Activated T-helper 1 cell treated with anti-CD3 and anti-CD28 coated beads, Interleukin-2, amount 50 U/mL, for 16 hours (primary cell): ENCODE measurements at places on chromosomes 12 and 14.

DNA sequence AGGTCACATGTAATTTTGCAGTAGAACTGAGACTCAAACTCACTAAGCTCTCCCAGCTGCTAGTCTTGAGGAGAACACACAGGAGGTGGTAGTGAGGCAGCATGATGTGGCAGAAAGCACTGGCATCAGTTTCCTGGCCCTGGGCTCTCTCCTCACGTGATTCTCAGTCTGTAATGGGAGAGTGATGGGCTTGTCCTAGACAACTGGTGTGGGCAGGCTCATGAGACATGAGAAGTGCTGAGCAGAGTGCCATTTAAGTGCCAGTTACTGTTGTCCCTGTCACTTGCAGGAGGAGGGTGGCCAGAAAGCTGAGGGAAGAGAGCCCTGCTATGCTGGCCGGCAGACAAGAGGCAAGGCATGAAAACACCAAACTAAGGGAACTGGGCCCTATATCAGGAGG lies 48.5 kb upstream of the OVCH1 start:
- no peak for DNase-seq

- no peak for DNase-seq
Measured at GRCh38 chr14:90449411-90449810, 52.6 kb downstream of the CALM1 start.

GRCh38 chr12:7065073-7065623 lies 4.6 kb downstream of the C1S start:
- no peak for DNase-seq

DNA sequence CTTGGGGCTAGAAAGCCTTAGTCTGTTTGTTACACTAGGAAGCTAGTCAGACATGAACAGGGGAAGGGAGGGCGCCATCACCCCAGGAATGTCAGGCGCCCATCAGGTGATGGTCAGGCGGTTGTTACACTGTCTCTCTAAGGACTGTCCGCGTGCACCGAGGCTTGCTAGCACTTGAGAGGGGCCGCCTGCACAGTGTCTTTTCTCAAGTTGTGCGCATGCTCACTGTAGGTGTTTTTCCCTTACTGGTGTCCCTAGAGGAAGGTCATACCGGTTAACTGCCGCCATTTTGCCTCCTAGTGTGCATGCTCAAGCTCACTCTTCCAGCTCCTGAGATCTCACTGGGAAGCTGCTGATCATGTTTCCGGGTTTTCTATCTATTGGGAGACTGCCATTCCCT lies 855.0 kb upstream of the TMEM132C start:
- no peak for DNase-seq

DNA sequence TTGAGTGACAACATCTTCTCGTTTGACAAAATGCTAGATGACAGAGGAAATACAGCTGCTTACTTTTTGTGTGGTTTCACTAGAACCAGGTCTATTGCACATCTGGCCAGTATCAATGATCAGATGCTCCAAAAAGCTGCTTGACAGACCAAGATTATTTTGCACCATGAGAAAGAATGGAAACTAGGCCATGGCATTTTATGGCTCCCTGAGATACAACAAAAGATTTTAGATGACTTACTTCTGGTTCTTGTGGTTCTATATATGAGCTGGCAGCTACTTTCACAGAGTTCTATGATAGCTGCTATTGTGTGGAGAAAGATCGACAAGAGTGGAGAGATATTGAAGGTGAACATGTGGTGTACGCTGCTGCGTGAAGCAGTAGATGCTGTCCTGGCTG lies 25.9 kb upstream of the PPFIBP1 start:
- no peak for DNase-seq

DNA sequence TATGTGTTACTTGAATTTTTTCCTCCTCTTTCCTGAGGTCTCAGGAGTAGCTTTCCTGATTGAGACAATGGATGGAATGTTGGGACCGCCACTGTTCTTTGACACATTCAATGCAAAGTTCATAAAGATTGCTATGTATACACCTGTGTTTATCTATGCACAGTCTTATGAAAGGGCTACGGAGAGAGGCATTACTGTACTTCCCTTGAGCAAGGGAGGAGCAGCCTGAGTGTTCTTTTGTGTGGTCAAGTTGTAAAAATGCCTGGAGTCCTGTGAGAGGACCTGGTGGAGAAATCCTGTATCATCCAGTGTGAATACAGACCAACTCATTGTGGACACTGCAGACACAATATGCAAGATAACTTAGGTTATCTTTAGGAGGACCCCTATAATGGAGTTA lies 1.2 kb downstream of the SRGAP1 start:
- no peak for DNase-seq

- no peak for DNase-seq
Measured at GRCh38 chr12:38159092-38159551, 157.5 kb upstream of the ALG10B start.

DNA sequence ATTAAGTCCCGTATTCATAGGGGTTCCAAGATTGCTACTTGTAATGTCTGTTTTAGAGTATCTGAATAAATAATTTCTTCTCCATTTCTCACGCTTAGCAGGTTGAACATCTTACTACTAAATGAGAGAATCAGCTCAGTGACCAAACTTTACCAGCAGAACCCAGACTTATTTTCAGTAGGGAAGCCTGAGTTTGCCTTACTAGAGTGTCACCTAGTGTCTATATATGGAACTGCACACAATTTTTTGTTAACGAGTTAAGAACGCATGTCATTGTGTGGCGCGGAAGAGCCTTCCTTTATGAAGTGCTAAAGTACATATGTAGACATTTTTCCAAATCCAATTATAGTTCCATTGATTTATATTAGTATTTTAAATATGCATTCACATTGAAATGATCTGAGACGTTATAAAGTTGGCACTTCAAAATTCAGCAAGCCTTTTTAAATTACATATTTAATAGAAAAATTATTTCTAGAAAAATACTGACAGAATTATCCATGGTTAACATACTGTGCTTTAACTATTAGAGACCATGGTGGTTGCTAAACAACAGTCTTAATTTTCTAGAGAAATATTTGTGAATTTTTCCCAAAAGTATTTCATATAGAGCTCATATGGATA lies 88.3 kb downstream of the RPS29 start:
- no peak for DNase-seq

DNA sequence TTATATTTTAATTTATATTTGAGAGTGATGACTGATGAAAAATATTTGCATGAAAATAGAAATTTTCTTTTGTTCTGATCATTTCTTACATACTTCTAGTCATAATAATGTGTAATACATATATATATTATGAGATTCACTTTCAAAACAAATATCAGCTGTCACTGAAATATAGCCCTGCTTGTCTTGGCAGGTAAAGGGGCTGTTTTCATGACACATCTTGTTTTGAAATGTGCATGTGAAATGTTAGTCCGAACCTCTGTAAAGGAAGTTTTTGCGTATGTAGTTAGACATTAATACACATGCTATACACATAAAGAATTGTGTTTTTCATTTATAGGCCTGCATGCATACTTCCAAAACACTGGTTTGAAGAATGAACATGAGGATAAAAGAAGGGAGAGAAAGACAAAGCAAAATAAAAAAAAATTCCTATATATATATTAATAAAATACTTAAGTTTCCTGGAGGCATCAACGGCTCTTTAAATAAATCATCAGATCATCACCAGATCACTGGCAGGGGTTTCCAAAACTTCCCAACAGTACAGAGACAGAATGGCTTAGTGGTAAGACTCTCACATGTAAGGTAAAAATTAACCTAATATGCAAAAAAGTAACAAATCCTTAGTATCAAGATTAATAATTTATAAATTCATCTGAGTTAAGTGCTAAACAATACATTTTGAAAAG lies 60.1 kb downstream of the SEL1L start:
- no peak for DNase-seq

DNA sequence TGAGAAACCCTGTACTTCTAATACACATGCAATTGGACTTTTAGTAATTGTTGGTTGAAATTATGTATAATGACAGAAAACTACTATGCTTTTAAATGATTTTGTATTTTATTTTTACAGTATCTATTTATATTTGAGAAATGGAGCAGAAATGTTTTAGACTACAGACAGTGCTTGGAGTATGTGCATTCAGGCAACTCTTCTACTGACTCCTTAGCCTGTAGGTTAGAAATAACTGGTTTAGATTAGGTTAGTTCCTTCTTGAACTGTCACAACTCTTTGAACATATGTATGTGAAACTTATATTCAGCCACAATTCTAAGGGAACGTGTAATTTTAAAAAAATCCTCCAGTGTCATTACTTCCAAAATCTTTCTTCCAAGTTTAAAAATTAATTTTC lies 1.7 kb downstream of the FGFR1OP2 start:
- no peak for DNase-seq

- DNase-seq: no peak
Measured at GRCh38 chr12:50402264-50403000, 1.7 kb downstream of the LARP4 start.

GRCh38 chr12:28360253-28360652 lies 170.0 kb downstream of the CCDC91 start:
- DNase-seq: no peak

DNA sequence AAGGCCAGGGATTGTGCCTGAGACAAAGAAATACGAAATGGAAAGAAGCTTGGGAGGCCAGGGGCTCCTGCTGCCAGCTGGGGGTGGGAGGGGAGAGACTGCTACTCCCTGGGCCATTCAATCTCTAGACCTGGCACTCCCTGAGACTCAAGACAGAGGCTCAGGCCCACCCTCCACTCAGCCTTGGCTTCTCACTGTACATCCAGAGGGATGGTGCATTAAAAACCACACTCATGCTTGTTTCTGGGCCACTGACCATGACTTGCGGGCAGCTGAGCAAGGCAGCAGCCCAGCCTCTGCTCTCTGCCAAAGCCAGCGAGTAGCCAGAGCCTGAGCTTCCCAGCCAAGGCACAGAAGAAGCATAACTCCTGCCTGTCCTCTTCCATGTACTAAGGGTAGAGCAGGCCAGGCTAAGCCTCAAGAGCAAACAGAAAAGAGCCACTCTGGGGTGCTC lies 41.5 kb downstream of the PITPNM2 start:
- DNase-seq: no peak

- DNase-seq: no peak
Measured at GRCh38 chr14:102255401-102256190, 49.4 kb downstream of the MOK start.

DNA sequence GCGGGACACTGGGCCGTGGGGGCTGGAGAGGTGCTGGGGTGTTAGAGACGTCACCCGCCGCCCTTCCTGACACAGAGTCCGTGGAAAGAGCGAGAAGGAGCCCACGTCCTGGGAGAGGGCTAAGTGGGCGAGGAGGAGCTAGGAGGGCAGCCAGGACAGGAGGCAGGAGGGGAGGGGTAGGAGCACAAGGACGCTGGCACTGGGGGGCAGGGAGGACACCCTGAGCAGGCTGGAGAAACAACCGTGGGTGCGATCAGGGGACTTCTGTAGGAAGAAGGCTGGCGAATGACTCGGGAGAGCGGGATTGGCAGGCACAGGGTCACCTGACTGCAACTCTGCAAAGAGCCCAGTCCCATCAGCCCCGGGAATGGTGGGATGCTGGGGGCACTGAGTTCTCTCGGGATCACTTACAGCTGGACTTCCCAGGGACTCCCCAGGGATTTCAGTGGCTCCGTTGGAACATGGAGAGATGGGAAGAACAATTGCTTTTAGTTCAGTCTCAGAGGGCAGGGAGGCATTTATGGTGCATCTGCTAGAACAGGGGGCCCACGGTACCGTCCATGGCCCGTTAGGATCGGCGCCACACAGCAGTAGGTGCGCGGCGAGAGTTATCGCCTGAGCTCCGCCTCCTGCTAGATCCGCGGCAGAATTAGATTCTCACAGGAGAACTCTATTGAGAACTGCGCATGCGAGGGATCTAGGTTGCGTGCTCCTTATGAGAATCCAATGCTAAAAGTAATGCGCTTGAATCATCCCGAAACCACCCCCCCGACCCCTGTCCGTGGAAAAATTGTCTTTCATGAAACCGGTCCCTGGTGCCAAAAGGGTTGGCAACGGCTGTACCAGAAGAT lies 24.3 kb downstream of the UBR7 start:
- DNase-seq: no peak

DNA sequence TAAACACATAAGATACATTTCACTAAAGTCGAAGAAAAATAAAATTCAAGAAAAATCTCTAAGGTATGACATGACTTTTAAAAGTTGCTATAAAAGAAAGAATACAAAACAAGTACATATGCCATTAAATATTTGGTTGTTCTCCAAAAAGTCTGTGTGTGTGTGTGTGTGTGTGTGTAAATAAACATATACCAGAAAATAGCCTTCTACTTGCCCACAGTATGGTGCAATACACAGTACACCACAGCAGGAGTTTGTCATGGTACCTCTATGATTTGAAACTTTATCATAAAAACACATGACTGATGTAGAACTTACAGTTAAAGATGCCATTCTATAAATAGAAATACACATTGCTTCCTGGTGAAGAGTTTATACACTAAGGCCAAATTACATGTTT lies 692.7 kb upstream of the MGAT4C start:
- no peak for DNase-seq

DNA sequence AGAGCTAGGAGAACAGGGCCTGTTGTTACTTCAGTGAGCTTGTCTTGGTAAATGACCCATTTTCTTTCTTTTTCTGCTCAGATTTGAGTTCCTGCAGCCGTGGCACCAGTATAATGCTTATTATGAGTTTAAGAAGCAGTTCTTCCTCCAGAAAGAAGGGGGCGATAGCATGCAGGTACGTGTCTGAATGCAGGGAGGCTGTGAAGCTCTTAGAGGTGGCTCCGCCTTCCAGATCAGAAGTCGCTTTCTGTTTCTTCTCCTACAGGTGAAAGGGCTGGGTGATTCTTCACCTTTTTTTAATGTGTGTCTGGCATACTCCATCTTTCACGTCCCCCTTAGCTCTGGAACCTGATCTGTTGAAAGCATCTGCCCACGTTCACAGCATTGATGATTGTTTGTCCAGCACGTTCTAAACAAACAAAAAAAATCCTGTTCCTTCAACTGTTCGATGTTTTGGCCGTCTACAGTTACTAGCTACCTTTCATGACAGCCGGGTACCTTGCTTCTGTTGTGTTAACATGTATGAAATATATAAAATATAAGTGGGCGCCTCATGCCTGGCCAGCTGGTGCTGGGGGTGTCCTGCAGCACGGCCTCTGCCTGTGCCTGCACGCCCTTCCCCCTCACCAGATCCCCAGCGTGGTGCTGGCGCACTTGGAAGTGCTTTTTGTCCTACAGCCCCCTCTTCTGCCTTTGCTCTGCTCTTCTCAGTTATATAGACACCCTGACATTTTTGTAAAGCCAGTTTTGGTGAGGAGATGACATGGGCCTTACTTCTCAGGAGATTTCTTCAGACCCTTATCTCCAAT lies 44.6 kb downstream of the SFSWAP start:
- DNase-seq: no peak

- no peak for DNase-seq
Measured at GRCh38 chr12:77031745-77032144, 33.6 kb downstream of the E2F7 start.

- no peak for DNase-seq
Measured at GRCh38 chr14:89125216-89125615, 291.8 kb downstream of the FOXN3 start.
